ENCODE measurements at places on chromosomes 11 and 22.

DNA sequence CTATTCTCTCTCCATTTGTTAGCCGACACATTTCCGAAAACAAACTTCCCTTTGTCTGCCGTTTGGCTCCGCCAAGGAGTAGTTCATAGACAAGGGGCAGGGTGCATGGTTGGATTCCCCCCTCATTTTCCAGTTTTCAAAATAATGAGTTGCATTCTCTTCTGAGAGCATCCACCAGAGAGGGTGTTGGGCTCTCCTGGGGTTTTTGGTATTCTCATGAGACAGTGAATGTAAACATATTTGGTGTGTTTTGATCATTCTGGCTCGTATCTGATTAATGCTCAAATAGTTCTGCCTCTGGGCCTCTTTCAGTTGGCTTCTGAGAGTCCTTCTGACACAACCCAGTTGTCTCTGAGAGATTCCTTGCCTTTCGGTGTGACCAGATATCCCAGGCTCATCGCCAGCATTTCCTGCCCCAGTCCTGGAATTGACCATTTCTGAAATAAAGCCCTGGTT lies 21.7 kb downstream of the GRAMD4 start:
- DNase-seq, result no peak

DNA sequence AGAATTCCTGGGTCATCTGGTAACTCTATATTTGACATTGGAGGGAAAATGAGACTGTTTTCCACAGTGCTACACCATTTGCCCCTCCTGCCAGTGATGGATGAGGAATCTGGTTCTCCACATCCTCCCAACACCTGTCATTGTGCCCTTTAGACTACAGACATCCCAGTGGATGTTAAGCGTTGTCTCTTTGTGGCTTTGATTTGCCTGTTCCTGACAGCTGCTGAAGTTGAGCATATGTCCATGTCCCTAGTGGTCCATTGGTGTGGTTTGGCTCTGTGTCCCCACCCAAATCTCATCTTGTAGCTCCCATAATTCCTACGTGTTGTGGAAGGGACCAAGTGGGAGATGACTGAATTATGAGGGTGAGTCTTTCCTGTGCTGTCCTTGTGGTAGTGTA lies 88.5 kb downstream of the BRD1 start:
- no peak for DNase-seq

- no peak for DNase-seq
Observed at GRCh38 chr11:108568195-108568858, 25.2 kb downstream of the EXPH5 start.

- no peak for DNase-seq
Observed at GRCh38 chr11:75400146-75400865, 988 bp downstream of the RPS3 start.

GRCh38 chr11:24297461-24297860 lies 199.4 kb upstream of the LUZP2 start:
- DNase-seq, result no peak

DNA sequence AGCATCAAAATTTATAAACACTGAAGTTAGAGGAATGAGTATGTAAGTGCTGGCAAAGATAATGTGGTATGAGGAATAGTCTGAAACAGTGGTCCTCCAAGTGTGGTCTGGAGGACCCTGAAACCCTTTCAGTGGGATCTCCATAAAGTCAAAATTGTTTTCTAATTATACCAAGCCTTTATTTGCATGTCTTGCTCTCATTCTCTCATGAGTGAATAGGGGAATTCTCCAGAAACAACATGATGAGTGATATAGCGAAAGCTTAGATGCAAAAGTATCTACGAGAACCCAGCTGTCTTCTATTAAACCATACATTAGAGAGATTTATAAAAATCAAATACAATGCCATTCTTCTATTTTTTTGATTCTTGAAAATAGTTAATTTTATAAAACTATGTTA lies 145.0 kb upstream of the RAG2 start:
- DNase-seq, result no peak

- DNase-seq, result no peak
Observed at GRCh38 chr11:27216270-27217149, 146.5 kb downstream of the CCDC34 start.

DNA sequence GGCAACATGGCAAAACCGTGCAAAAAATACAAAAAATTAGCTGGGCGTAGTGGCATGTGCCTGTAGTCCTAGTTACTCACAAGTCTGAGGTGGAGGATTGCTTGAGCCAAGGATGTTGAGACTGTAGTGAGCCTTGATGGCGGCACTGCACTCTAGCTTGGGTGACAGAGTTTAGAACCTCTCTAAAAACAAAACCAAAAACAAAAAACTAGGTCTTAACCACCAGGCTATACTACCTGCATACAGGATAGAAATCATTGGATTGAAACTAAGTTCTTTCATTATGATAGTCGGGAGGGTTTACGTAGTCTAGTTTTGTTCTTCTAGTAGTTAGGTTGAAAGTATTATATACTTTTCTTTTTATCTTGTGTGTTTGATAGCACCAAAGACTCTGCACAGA lies 5.8 kb downstream of the RNF214 start:
- DNase-seq, result no peak

- DNase-seq, result no peak
Observed at GRCh38 chr11:70552167-70553150, 154.1 kb downstream of the CTTN start.

DNA sequence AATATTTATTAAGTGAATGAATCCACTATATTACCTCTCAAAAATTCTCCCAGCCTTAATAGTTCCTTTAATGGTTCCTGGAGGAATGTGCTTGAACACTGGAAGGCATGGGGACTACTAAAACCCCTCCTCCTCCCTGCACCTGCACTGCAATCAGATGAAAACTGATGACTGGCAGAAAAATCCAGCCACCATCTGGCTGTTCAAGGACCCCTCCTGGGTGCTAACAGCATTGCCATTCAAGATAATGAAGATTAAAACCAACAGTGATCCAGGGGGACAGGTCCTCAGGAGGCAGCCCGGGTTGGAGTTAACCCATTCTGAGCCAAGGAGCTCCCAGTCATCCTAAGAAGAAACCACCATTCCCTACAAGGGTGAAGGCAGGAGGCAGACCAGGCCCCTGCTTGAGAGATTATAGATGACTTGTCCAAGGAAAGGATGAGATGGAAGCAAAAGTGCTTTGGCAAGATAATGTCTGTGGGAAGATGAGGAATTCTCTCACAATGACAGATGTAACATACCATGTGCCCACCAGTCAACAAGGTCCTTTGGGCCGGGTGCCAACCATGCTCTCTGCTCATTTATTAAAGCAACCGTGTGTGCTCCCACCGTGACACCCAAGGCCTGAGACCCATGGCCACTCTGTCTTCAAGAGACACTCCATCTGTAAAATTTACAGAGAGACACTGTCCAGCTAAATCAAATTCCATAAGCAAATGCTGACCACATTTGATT lies 90.6 kb downstream of the LARGE1 start:
- DNase-seq, result no peak

GRCh38 chr11:11510939-11511338 lies 110.9 kb downstream of the GALNT18 start:
- DNase-seq, result no peak

DNA sequence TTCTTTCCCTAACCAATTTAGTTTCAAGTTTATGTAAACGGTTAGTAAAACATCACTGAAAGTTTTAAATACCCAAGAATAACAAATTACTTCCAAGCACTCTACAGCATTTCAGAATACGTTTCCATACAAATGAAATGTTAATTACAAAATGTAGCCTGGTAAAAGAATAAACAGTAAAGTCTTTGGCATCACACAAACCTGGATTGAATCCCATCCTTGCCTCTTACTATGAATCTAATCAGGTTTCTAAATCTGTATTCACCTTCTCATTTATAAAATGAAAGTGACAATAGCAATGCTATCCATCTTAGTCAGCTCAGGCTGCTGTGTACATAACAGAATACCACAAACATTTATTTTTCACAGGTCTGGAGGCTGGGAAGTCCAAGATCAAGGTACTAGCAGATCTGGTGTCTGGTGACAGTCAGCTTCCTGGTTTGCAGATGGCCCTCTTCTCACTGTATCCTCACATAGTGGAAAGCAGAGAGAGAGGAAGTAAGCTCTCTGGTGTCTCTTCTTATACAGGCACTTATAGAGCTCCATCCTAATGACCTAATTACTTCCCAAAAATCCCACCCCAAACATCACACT lies 19.2 kb downstream of the FAM168A start:
- no peak for DNase-seq

- DNase-seq, result no peak
Observed at GRCh38 chr11:123330948-123331347, 99.1 kb upstream of the GRAMD1B start.

DNA sequence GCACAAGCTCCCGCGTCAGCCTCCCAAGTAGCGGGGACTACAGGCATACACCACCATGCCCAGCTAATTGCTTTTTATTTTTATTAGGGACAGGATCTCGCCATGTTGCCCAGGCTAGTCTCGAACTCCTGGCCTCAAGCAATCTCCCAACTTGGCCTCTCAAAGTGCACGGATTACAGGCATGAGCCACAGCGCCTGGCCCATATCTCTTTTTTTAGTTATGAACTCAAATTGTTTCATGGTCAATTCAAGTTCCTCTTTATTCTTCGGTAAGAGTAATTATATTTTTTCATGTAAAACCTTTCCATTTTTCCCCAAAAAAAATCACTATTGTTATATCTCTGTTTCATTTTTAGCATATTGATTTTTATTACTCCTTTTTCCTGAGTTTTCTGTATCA lies 25.5 kb downstream of the FCHSD2 start:
- no peak for DNase-seq

- DNase-seq, result no peak
Observed at GRCh38 chr11:112694245-112694644, 267.0 kb upstream of the NCAM1 start.

DNA sequence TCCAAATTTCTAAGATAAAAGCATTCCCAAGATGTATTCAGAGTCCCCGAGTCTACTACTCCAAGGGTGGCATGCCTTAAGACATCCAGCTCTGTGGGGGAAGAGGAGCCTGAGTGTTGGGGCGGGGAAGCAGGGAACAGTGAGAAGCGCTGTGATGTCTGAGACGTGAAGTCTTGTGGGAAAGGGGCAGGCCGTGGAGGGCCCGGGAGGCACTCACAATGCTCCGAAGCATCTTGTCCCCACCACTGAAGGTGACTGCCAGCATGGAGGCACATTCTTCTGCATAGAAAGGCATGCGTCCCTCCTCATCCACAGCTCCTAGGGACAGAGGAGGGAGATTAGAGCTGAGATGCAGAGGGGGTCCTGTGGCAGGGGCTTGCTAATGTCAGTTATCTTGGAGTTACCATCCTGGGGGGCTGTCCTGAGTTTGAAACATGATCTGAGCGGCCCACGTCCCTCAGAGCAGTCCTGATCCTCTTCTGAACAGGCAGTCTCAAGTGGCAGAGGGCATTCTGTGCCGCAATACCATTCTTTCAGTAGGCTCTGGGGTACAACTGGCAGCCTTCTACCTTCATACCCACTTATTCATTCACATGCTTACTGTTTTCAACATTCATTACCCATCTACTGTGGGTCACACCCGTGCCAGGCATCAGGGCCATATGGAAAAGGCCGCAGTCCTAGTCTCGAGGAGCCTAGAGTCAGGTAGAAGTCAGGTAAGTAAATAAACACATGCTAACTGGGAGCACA lies 8.7 kb downstream of the PCSK7 start:
- no peak for DNase-seq

- DNase-seq, result no peak
Observed at GRCh38 chr11:113338730-113339129, 24.3 kb downstream of the TTC12 start.

GRCh38 chr11:60921259-60921658 lies 3.0 kb upstream of the TMEM132A start:
- DNase-seq, result no peak

GRCh38 chr11:3188496-3189195 lies 23.5 kb upstream of the OSBPL5 start:
- no peak for DNase-seq

- DNase-seq, result no peak
Observed at GRCh38 chr22:38868886-38869381, 3.1 kb downstream of the CBX6 start.

GRCh38 chr22:38963872-38964271 lies 6.5 kb downstream of the APOBEC3A start:
- DNase-seq, result no peak

DNA sequence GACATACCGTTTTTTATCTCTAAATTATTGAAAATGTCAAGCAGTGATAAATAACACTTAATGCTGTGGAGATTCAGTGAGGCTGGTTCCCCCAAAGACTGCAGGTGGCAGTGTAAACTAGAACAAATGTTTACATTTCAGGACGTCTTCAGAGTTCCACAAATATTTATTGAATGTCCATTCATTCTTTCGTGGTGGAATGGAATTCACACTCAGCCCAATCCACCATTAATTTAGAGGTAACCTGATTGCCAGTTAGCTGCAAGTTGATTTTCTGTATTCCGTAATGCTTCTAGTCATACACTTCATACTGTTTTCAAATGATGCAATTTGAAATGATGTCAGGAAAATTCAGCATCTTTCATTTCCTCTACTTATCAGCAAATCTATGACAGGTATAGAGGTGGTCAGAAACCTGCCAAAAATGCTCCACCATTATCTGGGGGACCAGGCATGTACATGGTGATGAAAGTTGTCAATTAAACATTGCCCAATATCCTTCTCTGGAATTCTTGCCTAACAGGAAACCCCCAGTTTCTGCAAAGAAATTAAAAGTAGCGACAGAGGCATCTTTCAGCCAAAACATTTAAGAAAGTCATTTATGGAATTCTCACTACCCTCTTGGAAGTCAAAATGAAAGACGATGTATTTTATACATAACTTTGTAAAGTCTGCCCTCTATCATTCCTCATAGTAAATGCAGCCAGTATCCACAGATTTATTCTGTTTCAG lies 94.3 kb upstream of the BMAL1 start:
- DNase-seq, result no peak

GRCh38 chr11:11338304-11338703 lies 14.7 kb downstream of the CSNK2A3 start:
- DNase-seq, result no peak

DNA sequence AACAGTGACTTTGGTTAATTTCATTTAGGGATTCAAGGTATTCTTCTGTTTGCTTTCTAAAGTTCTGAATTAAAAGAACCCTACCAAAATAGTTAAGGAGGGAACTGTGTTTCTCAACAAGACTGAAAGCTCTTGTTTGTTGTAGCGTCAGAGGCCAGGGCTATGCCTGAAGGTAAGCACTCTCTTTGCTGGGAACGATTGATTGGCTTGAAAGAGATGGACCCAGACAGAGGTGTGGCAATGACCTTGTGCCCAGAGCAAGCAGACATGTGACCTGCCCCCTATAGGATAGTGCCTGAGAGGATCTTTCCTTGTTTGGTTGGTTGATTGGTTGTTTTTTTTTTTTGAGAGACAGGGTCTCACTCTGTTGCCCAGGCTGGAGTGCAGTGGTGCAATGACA lies 68.3 kb upstream of the CECR2 start:
- DNase-seq, result no peak

- no peak for DNase-seq
Observed at GRCh38 chr11:118908264-118908663, 17.5 kb downstream of the BCL9L start.

DNA sequence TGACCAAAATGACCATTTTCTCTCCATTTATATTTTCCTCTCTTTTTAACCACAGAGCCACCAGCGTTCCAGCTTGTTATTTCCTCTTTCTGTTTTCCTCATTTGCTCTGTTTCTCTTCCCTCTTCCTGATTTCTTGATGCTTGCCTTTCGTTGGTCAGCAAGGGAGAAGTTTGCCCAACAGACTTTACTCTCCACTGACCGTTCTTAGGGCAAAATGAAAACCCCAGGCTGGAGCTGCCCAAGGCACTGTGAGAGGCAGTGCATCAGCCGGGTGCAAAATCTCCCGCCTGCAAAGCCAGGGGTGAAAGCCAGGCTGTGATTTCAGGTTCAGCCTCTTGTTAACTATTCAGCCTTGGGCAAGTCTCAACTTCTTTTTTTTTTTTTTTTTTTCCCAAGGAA lies 26.1 kb upstream of the APLP2 start:
- DNase-seq, result no peak

- no peak for DNase-seq
Observed at GRCh38 chr22:33332538-33332937, 274.4 kb upstream of the SYN3 start.
